ENCODE measurements at places on chromosomes 7 and 10.

DNA sequence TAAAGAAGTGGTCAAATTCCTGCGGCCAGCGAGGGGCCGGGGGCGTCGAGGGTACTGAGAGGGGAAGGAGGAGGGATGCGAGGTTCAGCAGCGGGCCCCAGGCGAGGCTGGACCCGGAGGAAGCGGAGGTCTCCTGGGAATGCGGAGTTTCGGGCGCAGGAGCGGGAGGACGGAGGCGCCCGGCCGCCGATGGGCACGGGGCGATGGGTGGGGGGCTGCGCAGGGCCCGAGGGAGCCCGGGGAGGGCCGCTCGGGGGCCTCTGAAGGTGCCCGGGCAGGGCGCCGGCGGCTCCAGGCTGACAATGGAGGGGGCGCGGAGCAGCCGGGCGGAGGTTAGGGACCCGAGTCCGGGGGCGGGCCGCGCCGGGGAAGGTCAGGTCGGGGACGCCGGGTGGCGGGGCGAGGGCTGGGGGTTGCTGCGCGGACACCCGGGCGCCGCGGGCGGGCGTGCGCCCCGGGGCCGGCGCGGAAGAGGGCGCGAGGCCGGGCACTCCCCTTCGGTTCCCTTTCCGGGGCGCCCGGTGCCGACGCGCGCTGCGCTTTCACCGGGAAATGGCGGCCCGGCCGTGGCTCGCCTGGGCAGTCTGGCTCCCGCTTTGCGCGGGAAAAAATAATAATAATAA lies 683 bp downstream of the MACROH2A2 start:
- DNase-seq = no peak

DNA sequence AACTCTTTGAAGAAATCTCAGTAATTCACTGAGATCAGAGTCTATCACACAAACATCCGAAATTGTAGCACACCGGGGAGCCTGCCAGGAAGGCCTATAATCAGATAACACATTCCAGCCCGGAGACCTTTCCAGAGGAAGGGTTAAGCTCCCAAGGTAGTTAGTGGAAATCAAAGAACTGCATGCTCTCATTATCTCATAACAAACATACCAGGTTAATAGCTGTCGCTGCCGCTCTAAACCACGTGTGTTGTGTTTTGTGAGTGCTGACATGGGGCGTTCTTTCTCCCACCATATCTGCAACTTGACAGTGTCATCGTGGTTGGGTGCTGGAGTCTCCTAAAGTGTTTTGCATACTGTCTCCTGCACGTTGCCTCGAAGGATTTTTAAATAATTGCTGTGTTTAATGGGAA lies 120.7 kb upstream of the CARD11 start:
- DNase-seq = no peak

GRCh38 chr7:155698633-155699032 lies 54.2 kb downstream of the RBM33 start:
- DNase-seq = no peak

DNA sequence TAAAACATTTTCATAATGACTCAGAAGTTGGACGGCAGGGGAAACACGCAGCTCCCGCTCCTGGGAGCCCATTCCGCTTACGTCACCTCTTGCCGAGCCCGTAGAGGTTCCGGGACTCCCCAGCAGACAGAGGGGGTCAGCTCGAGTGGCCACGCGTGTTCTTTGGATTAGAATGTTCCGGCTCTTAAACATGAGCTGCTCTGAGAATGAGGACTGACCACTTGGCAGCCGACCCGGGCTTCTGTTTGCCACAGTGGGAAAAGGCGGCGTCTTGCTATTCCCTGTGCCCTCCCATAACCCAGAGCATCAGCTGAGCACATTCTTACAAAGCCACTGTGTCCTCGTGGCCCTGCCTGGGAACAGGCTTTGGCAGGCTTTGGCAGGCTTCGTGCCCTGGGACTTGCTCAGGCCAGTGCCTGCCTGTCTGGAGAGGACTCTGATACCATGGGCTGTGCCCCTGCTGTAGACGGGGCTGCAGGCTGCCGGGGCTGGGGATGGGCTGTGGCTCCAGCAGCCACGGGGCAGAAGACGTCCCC lies 40.1 kb downstream of the PFKP start:
- DNase-seq = no peak

- no peak for DNase-seq
These were observed 277.8 kb upstream of the NEBL start for GRCh38 chr10:21174715-21175495.

GRCh38 chr10:84308481-84309304 lies 19.7 kb upstream of the CCSER2 start:
- peak; percentile 72 for DNase-seq

DNA sequence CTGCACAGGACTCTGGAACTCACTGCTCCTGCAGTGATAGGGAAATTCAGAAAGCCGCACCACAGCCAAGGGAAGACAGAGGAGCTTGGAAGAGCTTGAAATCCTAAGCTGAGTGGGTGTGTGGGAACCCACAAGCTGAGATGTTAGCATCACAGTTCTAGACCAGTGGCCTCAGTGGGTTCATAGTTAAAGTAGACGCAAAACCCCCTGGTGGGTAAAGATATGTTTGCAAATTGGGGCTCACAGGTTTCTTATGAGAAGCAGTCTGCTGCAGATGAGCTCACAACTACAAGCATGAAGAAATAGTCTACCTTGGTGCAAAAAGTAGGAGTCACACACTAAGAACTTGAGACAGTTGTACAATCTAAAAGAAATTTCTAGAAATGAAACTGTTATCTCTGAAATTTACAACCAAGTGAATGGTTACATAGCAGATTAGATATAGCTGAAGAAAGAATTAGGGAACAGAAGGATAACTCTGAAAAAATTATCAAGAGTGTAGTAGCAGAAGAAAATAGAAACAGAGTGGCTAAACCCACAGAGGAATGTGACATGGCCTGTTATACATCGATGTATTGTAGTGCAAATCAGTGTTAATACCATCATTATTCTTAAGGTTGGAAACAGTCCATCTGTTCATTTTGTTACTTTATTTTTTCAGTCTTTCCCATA lies 77.2 kb downstream of the DYNC2I1 start:
- no peak for DNase-seq

DNA sequence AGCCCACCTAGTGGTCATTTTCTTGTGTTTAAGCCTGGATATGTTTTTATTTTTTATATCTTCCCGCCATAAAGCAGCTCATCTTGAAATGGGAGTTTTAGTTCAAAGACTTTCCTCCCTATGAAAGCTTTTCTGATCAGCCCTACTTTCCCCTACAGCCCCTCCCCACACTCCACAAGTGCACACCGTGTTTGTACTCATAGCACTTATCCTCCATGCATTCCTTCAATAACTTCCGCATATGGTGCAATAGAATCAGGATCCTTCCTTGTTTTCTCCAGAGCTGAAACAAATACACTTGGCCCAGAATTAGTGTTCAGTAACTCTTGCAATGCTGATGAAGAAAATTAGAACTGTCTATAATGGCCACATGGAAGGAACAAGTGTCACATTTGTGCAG lies 235.9 kb downstream of the KCNMA1 start:
- no peak for DNase-seq

GRCh38 chr10:12811826-12812225 lies 189.7 kb downstream of the CCDC3 start:
- DNase-seq = no peak

DNA sequence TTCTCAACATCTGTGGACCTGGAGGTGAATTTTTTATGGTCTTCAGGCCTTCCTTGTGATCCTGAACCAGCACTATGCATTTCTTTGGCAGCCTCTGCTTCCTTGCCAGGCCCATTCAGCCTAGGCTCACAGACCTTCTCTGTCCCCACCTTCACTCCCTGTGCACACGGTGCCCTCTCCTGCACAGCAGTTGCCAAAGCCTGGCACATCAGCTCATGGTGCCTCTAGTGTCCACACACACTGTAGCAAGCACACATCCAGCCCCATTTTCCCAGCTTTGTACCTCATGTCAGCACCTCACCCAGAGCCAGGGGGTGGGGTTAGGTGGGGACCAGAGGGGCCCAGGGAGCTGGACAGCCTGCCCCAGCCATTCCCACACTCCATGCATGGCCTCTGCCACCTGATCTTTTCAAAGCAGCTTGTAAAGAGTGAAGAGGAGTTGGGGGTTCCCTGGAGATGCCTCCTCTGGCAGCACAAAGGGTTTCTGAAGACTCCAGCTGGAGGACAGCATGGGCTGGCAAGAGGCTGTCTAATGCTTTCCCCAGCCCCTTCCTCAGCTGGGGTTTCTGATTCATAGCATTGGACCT lies 57.9 kb upstream of the TMEM72 start:
- DNase-seq = peak; percentile 3

GRCh38 chr10:123565691-123566660 lies 100.2 kb upstream of the GPR26 start:
- DNase-seq = no peak

- DNase-seq = no peak
These were observed 127.6 kb upstream of the CXCL12 start for GRCh38 chr10:44512431-44513022.

DNA sequence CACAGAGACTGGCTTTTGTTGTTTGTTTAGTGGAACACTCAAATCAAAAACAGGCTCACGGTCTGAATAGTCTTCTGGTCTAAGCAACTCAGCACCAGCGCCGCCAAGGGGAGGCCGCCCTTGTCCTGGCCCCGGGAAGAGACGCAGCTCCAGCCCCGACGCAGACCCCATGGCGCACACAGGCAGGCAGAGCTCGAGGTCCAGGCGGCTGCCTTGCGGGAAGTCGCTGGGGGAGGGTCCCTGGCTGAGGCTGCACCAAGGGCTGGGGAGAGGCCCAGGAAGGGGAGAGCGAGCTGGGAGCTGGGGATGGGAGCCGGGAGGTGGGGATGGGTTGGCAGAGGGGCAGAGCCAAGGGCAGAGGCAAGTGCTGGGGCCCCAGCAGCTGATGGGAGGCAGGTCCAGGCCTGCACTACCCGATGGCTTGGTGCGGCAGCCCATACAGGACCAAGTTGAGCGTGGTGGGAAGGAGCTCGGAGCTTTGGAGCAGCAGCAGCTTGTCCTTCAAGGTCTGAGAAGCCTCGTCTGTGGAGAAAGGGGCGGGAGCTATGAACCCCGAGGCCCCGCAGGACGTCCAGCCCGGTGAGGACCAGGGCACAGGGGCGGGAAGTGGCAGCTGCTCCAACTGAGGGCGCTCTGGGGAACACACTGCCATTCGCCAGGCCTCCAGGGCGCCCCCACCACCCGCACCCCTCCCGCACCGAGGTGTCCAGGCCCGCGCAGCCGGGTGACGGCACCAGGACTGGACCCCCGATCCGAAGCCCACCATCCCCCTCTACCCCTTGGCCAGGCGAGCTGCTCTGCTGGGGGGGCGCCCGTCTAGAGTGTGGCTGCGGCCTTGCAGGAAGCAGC lies 22.7 kb upstream of the NKX6-2 start:
- no peak for DNase-seq

DNA sequence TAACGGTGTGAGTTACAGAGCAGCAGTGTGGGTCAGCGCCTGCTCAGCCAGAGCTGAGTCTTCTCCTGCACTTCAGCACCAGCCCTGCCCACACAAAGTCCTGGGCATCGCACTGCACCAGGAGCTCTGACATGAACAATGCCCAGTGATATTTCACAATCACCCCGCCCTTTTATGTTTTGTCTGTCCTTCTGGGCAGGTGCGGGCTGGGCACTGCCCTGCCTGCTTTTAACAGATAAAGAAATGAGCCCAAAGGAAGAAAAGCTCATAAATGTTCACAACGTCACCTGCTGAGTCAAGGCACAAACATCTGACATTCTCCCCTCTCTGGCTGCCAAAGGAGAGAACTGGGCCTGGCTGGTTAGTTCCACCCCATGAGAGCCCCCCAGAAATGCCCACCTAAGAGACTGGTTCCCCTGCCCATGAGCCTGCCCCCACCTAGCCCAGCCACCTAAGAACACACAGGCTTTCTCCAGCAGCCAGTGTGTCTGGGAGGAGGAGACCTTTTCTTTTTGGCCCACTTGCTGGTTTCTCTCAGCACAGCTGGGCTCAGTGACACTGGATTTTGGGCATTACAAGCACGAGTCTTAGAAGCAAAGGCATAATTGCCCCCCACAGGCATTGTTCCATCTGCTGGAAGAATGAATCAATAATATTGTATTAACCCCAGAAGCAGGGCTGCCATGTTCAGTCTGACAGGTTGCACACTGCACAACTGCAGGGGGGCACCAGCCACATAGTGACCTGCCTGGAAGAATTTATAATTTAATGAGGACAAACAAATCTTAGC lies 22.3 kb downstream of the CALML3 start:
- peak; percentile 50 for DNase-seq

DNA sequence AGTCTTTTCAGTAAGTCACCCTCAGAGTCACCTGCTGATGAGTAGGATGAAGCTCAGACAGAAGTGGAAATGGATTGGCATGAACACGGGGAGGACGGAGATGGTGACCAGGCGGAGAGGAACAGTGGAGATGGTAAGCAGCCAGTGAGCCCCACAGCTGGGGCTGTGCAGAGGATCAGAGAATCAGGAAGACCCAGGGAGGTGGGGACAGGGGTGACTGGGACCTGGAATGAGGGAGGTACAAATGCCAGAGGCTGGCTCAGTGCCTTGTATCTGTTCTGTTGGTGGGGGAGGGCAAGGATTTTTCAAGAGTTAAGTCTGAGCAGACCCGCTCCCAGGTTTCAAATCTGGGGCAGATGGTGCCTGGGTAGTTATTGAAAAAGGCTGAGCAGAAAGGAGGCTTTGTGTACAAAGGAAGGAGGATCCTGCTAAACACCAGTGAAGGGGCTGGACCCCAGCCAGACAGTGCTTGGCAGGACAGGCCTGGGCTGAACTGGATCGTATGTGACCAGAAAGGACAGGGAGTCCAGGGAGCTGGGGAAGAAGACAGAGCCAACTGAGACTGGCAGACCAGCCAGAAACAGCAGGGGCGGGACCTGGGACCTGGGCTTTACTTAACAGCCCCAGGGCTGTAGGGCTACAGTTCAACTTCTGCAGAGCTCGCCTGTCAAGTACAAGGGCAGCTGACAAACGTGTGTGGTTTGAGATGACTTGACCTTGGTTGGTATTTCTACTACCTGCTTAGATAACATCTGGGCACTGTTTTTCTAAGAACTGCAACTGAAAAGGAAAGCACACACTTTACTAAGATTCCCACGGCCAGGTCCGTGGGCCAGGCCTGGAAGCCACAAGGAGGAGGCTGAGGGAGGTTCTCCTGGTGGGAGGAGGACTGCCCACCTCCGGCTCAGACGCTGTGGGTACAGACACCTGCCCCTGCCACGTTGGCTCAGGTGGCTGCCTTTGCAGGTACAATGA lies 13.2 kb upstream of the FRMPD2 start:
- DNase-seq = peak; percentile 15

- peak; percentile 9 for DNase-seq
These were observed 34.0 kb downstream of the CUL2 start for GRCh38 chr10:35056133-35056532.

GRCh38 chr10:100291356-100291755 lies 4.9 kb upstream of the BLOC1S2 start:
- DNase-seq = no peak

- DNase-seq = no peak
These were observed 85.4 kb downstream of the MACC1 start for GRCh38 chr7:20131776-20132175.

GRCh38 chr10:1378473-1378872 lies 322.3 kb downstream of the WDR37 start:
- DNase-seq = no peak

DNA sequence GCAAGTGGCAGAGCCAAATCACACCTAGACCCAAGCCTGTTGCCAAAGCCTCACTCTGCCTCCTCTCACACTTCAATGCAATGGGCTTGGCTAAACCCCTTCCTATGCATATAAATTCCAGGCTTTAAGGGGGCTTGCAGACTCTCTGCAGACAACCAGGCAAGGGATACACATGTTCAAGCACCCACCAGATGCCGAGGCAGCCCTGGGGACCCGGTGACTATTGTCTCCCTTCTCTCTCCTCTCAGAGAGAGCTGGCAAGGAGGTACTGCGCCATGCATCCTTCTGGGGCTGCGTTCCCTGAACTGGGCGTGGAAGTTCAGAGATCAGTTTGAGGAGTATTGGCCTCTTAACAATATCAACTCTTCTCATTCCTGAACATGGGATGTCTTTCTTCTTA lies 131.2 kb downstream of the ARHGAP22 start:
- DNase-seq = no peak
